ENCODE measurements at places on chromosomes 11 and 22. TPM values are rescaled to one million over a fixed set of nuclear protein-coding genes. Genes with fewer than 3 reads are reported as not detected.

The FGF4 gene
- total RNA-seq = not detected

The ABTB2 gene
- 15.9 TPM for total RNA-seq

The MIAT gene
- 0.48 TPM for total RNA-seq

The IL17REL gene
- total RNA-seq = not detected

DNA sequence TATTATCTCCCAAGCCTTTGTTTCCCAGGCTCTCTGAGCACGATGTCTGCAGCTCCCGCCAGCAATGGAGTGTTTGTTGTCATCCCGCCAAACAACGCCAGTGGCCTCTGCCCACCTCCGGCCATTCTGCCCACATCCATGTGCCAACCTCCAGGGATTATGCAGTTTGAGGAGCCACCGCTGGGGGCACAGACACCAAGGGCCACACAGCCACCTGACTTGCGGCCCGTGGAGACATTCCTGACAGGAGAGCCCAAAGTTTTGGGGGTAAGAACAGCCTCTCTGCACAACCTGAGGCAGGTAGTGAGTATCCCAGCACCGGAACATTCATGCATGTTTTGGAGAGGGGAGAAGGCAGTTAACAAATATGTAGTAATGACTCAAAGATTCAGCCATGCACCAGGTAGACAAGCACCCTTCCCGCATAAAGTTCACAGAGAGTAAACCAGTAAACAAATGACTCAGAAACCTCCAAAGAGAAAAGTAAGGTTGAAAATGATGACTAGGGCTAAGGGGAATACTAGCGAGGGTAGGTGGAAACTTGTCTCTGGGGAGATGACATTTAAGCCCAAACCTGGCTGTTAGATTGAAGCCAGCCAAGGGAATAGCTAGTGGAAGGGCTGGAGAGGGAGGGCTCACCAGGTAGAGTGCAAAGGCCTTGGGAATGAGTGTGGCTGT, 7.2 kb downstream of the MS4A15 start:
- DNase-seq = no peak

- DNase-seq = no peak
Observed at GRCh38 chr22:36411589-36412258, 24.0 kb upstream of the MYH9 start.

DNA sequence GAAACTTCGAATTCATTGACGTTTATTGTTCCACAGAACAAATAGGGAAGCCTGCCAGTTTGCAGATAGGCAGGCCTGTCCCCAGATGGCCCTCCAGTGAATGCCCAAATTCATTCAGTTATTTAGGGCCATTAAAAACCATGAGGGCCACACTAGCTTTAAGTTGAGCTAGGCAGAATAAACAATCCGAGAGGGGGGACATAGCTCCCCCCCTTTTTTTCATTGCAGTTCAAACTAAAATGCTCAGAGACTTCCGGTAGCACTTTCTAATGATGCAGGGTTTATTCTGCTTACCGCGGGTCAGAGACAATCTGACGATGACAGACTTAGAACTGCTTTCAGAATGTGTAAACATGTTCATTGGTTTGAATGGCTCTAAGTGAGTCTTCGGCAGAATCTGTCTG, 72.0 kb downstream of the ZBTB16 start:
- DNase-seq = no peak

DNA sequence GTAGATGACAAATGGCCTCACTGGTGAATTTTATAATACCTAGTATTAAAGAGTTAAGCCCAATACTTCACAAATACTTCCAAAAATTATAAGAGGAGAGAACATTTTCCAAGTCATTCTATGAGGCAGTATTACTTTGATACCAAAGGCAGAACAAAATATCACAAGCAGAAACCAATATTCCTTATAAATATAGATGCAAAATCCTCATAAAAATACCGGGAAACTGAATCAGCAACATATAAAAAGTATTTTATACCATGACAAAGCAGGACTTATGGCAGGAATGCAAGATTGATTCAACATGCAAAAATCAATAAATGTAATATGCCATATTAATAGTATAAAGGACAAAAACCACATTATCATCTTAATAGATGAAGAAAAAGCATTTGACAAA, 22.1 kb upstream of the AMPD3 start:
- DNase-seq = no peak

DNA sequence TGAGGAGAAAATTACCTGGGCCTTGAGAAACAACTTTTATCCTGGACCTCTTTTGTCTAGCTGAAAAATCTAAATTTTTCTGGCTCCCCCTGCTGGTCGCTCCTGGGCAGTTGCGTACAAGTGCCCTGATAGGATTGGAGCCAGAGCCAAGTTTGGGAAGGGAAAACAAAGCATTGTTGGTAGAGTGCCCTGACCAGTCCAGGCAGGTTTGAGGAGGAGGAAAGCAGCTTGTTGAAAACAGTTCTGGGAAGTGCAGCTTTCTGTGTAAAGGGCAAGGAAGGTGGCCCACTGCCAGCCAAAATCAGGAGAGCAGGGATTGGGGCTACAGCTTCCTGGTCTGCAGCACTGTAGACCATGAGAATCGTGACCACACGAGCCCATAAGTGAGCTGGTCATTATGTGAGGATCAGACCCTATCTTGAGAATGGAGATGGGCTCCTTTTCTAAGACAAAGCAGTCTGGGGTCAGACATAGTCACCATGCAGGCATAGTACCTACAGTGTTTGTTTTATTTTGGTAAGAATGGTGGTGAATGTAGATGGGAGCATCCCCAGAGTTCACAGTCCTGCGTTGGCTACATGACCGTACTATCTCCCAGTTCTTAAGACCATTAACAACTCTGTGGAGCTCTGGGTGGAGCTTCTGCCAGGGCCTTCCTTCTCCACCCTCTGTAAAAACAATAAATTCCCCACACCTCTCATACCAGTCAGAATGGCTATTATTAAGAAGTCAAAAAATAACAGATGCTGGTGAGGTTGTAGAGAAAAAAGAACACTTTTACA, 21.3 kb upstream of the PIK3IP1 start:
- DNase-seq = peak; percentile 55

- DNase-seq = no peak
Observed at GRCh38 chr22:19732403-19733113, 9.2 kb downstream of the GP1BB start.

All from Right ventricle myocardium superior (tissue), 1 donor.